ENCODE measurements at places on chromosomes 4 and X.
A peak's percentile ranks its signal among the peaks of the same experiment; 100 is the strongest.

DNA sequence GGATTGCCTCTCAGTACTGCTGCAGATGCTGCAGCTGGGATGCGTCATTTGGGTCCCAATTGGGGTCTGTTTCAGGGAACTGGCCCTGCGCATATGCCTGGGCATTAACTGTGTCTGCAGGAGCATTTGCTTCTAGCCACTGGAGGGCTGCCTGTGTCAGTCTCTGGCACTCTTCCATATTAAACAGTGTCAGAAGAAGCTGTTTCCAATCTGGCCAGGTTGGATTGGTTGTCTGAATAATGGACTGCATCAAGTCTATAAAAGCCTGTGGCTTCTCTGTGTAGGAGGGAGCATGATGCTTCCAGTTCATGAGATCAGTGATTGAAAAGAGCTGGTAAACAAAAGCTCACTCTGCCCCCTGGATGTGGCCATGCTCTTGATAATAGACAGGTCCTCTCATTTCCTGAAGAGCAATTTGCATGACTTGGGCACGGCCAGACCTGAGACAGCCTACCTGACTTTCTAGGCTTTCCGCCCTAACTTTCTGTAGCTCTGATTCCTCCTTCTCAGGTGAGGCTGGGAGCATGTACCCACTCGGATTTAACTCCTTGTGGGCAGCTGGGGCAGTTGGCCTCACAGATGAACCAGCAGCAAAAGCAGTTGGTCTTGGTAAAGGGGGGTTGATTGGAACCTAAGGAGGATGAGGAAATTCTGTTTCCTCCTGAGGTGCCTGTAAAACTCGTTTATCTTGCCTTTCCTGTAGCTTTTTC, 29.2 kb downstream of the SULT1E1 start:
- DNase-seq = no peak

- no peak for DNase-seq
These were observed 81.8 kb downstream of the TRIML1 start for GRCh38 chr4:188221090-188221489.

- no peak for DNase-seq
These were observed 176.6 kb upstream of the GALNTL6 start for GRCh38 chr4:171636606-171637005.

DNA sequence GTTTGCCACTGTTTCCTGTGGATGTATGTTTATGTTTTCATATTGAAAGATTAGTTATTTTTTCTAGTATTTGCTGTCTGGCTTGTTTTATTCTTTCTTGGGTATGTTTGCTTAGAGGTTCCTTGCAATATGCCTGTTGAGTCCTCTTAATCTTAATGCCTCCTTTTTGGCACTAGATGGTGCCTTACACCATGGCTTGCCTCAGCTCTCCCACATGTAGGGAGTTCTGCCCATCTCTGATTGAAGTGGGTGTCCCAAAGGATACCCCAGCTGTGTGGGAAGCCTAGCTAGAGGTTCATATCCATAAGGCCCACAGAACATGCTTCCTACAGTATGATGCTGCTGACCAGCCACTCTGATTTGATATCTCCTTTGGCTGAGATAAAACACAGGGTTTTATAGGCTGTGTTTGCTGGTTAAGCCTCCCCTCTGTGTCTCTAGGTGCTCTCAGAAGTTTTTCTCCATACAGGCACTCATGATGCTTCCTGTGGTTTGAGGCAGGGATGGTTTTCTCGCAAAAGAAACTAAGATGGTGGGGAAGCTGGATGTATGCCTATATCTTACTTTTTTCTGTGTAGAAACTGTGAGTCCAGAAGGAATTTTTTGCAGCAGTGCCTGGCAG, 162.4 kb downstream of the ASB9 start:
- no peak for DNase-seq

DNA sequence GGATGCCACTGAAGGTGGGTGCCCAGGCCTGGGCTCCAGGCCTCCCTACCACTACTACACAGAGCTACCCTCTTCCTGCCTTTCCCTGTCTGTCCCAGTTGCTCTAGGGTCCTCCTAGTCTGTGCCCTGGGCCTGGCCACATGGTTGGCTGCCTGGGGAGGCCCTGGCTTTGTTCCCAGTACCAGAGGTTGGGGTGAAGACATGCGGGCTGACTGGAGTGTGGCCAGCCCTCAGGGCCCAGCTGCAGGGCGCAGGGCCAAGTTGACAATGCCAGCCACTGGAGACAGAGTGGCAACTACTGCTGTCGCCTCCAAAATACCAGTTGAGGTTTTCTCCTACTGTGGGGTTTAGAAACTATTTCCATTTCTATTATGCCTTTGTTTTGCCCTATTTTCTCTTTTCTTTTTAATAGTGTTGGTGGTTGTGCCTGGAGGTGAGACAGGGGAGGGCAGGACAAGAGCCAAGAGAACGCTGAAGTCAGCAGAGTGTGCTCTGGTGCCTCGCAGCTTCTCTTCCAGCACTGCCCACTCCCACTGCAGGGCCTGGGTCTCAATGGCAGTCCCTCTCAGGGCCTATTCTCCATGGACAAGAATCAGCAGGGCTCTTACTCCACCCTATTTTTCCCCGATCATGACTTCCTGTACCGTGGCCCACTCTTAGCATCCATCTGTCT, 32.2 kb upstream of the XPNPEP2 start:
- DNase-seq = no peak

DNA sequence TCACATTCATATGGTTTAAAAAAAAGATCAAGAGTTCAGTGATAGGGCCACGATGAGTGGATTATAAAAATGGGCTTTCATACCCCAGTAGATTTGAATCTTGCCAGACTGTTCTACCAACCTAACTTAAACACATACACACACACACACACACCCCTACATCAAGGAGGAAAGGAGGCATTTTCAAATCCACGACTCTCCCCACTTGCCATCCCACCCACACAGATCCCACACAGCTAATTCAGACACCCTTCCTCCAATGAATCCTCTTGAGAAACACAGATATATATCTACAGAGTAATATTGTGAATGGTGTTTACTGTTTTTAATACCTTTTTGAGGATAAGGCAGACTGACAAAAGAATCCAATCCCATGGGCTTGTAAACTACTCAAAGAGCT, 16.8 kb downstream of the SUPT20HL1 start:
- DNase-seq = no peak

- DNase-seq = no peak
These were observed 1073.4 kb downstream of the NLGN4X start for GRCh38 chrX:5155301-5155700.

DNA sequence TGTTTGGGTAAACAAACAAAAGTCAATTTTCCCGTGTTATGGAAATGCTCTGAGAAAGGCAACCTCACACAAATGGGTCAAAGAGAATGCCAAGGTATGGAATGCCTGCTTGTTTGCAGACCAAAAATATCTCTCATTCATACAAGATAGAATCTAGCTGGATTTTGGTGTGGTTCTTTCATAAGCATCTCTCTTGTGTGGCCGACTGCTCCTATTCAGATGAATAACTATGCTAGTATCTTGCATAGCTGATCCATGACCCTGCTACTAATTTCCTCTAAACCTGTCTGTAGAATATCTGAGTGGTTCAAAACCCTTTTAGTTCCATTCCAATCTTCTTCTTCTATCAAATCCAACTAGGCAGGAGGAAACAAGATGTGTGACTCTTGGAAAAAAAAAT, 28.2 kb upstream of the SORBS2 start:
- no peak for DNase-seq

DNA sequence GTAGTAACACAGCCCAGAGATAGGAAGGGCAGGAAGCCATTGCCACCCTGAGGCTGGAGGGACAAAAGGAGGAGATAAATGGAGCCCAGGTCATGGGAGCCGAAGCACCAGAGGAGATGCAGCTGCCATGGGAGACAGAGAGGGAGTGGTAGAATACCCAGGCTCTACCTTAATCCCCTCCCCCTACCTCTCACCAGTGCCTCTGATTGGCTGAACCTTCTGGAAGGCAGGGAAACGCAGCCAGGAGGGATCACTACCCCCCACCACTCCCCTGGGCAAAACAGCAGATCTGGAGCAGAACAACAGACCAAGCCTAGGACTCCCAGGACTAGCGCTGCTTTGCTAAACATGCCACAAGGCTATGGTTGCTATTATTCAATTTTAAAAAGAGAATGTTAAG, 114.2 kb downstream of the ZNF827 start:
- no peak for DNase-seq

GRCh38 chr4:117477925-117478324, 392.5 kb upstream of the TRAM1L1 start:
- DNase-seq = no peak

- DNase-seq = no peak
These were observed 9.6 kb upstream of the PRDM8 start for GRCh38 chr4:80187677-80188076.

DNA sequence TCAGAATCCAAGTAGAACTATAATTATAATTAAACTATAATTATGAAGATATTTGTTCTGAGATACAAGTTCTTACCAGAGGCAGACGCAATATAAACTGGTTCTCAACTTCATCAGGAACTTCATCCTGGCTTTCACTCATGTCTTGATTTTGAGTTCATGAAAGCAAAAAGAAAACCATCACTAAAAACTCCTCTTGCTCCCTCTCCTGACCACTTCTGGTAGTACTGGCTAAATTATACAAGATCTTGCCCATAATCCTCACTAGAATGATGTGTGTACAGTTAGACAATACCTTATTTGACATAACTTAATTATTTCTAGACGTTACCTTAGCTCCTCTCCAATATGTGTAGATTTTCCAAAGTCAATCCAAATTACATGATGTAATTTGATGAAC, 3.7 kb downstream of the TAF7L start:
- DNase-seq = peak; percentile 7

GRCh38 chrX:107775000-107775733, 420 bp downstream of the TSC22D3 start:
- no peak for DNase-seq

- DNase-seq = no peak
These were observed 27.3 kb upstream of the SORBS2 start for GRCh38 chr4:185839194-185839712.

DNA sequence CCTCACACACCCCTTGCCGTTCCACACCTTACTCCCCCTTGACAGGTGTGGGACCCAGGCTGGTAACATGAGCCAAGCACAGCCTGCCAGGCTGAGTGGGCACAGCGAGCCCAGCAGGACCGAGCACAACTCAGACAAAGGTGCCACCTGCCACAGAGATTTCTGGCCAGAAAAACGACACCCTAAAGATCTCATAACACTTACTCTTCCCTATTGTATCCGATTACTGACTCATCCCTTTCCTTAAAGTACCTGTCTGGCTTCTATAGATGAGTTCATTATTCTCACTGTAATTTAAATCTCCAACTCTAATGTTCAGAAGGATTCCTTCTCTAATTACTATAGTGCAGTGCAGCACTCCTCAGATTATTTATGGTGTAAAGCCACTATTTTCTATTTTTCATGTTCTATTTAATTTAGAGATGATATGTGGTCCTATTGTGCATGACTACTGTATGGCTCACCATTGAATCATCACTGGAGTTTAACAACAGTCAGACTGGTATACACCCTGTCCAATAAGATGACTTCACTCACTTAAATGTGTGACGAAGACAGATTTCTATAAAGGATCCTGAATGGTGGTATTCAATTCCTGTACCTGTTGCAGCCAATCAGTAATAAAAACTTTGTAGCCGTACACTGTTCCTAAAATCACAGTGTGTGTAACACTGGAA, 7.6 kb upstream of the SYTL5 start:
- DNase-seq = peak; percentile 65
